ENCODE measurements at places on chromosomes 5 and 9.
A peak's percentile ranks its signal among the peaks of the same experiment; 100 is the strongest.

GRCh38 chr9:96156171-96156974 is 145.6 kb downstream of the HSD17B3 start:
- DNase-seq = no peak

DNA sequence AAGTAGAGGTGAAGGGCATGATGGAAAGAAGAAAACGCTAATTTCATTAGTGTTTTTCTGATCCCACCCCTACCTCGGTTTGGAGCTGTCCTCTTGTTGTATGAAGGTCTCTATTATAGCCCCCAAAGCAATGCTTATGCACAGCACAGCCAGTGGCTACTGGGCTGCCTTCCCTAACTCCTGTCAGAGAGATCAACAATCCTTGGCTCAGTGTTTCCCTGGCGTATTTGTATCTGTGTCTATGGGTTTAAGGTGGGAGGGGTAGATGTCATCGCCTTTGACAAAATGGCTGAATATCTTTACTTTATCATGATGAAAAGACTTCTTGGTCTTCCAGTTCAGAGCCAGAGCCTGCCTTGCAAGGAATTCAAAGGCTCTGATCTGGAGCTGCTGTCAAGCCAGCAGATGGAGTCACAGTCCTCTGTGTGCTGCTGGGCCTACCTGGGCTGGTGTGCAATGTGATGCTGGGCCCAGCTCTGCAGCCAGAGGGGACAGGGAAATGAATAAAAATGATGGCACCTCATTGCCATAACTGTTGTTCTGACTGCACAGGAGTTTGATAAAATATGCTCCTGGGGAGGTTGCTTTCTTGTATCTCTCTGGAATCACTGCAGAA is 20.1 kb upstream of the HSPA9 start:
- no peak for DNase-seq

GRCh38 chr5:172800088-172800551 is 29.1 kb upstream of the DUSP1 start:
- no peak for DNase-seq

DNA sequence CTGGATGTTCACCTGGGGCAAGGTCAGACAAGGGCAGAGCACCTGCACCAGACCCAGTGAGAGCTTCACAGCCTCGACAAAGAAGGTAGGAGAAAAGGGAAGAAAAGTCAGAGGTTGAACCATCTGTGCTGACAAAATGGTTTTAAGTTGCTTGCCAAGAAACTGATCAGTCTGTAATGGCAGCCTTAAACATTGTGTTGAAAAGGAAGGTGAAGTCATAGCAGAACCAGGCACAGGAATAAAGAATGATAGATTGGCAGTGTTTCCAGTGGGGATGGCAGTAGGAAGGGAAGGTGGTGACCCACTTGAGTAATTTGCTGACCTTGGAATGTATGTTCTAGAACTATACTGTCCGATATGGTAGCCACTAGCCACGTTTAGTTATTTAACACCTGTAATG is 34.2 kb downstream of the HTR4 start:
- no peak for DNase-seq

GRCh38 chr5:171633776-171634470 is 151.7 kb upstream of the SMIM23 start:
- peak; percentile 69 for DNase-seq

DNA sequence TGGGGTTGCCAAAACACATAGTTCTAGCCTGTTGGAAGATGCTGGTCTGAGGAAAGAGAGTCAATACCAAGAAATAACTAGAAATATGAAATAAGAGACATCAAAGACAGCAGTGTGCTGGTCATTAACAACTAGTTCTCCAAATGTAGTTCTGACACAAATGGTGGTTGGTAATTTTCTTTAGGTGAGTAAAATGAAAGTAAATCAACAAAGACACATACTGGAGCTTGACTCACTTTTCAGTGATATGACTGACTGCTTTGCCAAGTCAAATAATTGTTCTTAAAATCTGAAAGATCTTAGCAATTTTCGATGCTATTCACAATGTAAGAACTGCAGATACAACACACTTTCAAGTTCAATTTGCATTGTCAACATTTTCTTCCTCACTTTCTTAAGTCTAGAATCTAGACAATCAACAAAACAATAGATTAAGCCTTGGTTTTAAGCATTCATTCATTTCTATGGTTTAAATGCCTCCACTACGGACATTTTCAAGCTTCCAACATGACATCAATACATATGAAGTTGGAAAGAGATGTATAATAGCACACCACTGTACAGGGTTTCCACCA is 166.8 kb upstream of the MAP3K1 start:
- DNase-seq = peak; percentile 10

DNA sequence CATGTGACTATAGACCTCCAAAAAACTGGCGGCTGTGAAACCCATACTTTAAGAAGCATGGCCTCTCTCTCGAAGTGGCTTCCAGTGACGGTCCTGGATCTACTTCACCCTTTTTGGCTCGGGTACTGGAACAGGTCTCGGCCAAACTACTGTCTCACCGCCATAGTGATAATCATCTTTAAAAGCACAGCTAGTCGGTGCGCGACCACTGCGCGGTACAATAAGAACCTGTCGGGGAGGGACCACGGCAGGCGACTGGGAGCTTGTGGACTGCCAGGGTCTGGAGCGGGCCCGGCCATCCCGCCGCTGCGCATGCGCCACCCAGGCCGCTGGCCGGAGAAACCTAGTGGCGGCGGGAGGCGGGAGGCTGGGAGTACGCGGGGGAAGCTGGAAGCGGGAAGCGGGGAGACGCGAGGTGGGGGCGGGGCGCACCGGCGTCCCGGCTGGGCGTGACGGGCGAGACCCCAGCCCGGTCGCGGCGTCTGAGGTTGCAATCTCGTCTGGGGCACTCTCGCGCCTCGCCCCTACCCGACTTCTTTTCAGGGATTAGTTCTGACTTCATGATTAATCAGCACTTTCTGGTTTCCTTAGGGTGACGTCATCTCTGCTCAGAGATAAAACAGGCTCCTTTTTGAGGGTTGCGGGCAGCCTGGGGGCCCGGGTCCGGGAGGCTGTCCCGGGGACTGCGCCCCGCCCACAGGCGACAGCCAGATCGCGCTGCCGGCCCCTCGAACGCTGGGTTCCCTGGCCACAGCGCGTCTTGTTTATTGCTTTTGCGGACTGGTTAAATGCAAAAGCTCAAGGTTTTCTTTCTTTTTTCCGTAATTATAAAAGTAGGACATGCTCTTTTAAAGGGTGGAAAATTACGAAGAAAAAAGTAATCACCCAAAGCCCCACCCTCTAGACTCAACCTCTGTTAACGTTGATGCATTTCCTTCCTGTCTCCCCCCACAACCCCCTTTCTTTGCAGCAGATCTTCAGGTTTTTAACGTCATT is 266.8 kb downstream of the CWC27 start:
- peak; percentile 92 for DNase-seq
